ENCODE measurements at places on chromosomes 1 and 21.

- no peak for DNase-seq
Observed at GRCh38 chr1:88035578-88035977, 648.5 kb upstream of the PKN2 start.

GRCh38 chr1:65866439-65866838, 73.7 kb downstream of the PDE4B start:
- DNase-seq: no peak

DNA sequence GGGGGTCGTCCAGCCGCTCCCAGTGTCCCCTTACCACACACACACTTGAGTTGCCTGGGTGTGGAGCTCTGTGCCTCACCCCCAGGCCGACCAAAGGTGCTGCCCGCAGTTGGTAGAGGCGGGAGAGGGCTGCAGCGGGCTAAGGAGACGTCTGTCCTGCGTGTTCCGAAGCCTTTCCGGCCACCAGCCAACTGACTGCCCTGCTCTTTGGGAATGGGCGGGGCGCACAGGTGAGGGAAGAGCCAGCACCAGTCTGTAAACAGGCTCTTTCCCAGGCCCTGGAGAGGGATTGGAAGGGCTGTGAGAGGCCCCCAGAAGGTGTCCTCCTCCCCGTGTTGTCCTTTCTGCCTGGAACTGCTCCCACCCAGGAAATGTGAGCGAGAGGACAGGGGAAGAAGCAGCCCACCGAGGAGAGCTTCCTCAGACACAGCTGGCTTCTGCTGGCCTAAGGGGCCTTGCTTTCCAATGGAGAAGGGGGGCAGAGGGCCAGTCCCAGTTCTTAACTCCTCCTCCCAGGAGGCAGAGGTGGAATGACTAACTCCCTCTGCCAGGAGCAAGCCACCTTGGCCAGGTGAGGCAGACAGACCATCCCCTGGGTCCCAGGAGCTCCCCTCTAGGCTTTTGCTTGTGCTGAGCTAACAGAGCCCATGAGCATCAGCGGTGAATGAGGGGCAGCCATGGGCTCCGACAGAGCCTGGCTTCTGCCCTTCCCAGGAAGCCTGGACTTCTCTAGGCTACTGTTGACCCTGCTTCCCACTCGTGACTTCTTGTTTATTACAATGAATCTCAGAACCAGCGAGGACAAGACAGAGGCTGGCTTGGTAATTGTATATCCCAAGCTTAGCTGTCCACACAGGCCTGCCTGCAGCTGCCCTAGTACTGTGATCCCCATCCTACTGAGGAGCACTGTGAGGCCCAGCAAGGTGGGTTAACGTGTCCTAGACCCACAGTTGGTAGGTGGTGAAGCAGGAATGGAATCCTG, 158.1 kb upstream of the COA6 start:
- no peak for DNase-seq

DNA sequence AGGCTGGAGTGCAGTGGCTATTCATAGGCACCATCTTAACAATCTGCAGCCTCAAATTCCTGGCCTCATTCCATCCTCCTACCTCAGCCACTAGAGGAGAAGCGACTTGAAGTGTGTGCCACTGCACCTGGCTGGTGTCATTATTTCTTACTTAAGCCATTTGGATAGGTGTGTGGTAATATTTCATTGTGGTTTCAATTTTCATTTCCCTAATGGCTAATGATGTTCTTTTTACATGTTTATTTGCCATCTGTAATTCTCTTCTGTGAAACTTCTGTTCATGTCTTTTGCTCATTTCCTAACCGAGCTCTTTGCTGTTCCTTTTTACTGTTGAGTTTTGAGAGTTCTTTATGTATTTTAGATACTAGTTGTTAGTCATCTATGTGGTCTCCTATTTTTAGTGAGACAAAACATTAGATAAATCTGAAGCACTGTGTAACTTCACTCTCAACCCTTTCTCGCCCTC, 66.8 kb downstream of the SLC27A3 start:
- DNase-seq: no peak

GRCh38 chr21:30733026-30733425, 14.0 kb downstream of the KRTAP21-2 start:
- DNase-seq: no peak

- DNase-seq: no peak
Observed at GRCh38 chr1:53196017-53196484, 573 bp upstream of the CPT2 start.

DNA sequence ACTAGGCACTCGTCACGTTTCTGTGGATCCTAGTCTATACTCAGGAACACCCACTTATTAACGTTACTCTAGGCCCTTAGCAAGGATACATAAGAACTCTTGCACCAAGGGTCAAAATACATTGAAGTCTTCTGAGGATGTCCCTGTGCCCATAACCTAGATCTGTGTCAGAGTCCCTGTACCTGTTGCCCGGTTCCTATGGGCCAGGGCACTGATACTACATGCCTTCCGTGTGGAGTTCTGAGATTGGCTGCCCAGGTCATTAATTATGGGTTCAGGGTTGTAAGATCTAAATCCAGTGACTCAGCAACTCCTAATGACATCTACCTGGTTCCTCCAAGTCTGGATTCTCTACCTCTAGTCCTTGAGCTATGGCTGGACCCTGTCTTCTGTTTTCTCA, 69.5 kb downstream of the GPR137B start:
- no peak for DNase-seq

DNA sequence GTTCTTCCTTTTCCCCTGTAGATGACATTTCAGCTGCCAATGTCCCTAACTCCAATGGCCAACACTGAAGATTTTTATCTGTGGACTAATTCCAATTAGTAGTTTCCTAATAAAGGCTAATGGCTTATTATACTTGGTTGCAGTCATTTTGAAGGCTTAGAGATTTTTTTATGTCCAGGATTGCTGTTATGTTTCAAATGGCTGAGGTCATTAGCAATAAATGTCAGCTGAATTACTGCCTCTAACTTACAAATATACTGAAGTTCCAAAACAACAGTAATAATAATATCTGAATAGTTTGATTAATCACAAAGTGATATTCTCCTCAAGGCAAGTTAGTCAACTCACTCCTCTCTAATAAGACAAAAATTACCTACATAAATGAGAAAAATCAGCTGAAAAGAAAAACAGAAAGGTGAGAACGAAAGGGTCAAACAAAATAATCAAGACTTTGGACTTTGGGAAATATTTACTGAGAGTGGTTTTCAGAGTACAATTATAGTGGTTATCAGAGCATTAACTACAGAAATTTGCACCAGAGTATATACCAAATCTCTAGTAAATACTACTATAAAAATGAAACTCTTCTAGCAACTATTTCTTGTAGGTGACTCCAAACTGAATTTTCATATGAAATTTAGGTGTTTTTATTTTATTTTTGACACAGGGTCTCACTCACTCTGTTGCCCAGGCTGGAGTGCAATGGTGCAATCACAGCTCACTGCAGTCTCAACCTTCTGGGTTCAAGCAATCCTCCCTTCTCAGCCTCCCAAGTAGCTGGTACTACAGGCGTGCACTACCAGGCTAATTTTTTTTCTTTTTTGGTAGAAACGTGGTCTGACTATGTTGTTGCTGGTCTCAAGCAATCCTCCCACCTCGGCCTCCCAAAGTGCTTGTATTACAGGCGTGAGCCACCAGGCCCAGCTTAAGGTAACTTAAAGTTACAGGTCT, 3.5 kb downstream of the ZZZ3 start:
- no peak for DNase-seq
